ENCODE measurements at places on chromosomes 5 and 9.

DNA sequence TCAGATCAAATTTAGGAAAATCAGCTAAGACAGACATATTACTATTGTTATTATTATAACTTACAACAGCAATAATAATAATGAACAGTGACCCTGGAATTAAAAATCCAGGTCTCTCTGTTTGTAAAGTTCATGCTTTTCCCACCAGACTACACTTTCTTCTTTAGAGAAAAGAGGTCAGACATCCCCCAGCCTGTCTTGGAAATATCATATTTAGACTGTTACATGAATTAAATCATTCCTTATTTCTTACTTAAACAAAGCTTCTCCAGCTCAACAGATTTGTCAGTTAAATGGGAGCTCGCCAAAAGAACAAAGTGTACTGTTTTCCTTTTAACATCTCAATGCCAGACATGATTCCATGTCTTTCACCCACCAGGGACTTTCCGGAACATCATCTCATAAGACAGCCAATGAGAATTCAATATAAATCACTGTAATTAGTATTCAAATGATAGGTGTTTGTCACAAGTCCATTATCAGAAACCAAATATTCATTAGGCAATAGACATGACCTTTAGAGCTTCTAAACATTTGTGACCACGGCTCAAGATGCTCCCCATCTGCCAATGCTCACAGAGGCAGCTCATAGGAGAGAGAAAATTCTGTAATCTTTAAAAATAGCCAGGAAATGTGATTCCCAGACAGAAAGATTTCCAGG, 351.9 kb downstream of the ENC1 start:
- no peaks in the 10 kb centered on the region for H3K27me3 ChIP-seq
- no peak for DNase-seq
- peak overlapping the region; percentile 88 for H3K27ac ChIP-seq
- H3K4me1 ChIP-seq: peaks cover 24% of the 10 kb centered on the region
- H3K4me3 ChIP-seq: no peak overlapping the region

DNA sequence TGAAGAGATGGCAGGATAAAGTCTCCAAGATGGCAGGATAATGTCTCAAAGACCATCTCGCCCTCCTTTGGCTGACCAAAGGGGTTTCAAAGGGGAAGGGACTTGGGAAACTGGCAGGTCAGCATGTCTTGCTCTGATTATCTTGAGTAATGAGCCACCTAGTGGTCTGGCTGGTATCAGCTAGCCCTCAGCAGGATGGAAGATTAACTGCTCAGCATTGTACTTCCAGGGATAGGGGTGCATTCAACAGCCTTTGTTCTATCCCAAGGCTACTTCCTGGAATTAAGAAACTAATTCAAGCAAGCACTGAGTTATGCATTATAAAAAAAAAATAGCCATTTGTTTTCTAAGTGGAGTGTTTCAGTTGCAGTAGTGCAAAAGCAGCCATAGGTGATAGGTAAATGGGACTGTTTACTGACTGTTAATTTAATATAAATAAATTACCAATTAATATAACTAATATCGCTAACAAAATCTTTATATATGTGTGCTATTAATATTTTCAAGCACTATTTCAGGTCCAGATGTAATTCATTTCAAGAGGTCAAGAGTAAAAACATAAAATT, 555.5 kb downstream of the CDH9 start:
- no peaks in the 10 kb centered on the region for H3K27me3 ChIP-seq
- no peak overlapping the region for H3K27ac ChIP-seq
- H3K36me3 ChIP-seq: no peaks in the 10 kb centered on the region
- no peaks in the 10 kb centered on the region for H3K4me1 ChIP-seq
- H3K4me3 ChIP-seq: peak overlapping the region; percentile 29

GRCh38 chr5:32735512-32735911, 24.4 kb downstream of the NPR3 start:
- H3K27me3 ChIP-seq: no peaks in the 10 kb centered on the region
- H3K36me3 ChIP-seq: no peaks in the 10 kb centered on the region
- no peaks in the 10 kb centered on the region for H3K4me1 ChIP-seq
- no peak overlapping the region for H3K27ac ChIP-seq

- H3K4me1 ChIP-seq: peaks cover 13% of the 10 kb centered on the region
- H3K4me3 ChIP-seq: peak overlapping the region; percentile 43
- no peak overlapping the region for H3K27ac ChIP-seq
- no peaks in the 10 kb centered on the region for H3K36me3 ChIP-seq
- no peaks in the 10 kb centered on the region for H3K27me3 ChIP-seq
Measured at GRCh38 chr5:176436656-176437055, 11.5 kb upstream of the FAF2 start.

GRCh38 chr5:54795284-54795683, 190.1 kb downstream of the ESM1 start:
- no peaks in the 10 kb centered on the region for H3K27me3 ChIP-seq
- no peaks in the 10 kb centered on the region for H3K4me1 ChIP-seq
- DNase-seq: peak; percentile 11

DNA sequence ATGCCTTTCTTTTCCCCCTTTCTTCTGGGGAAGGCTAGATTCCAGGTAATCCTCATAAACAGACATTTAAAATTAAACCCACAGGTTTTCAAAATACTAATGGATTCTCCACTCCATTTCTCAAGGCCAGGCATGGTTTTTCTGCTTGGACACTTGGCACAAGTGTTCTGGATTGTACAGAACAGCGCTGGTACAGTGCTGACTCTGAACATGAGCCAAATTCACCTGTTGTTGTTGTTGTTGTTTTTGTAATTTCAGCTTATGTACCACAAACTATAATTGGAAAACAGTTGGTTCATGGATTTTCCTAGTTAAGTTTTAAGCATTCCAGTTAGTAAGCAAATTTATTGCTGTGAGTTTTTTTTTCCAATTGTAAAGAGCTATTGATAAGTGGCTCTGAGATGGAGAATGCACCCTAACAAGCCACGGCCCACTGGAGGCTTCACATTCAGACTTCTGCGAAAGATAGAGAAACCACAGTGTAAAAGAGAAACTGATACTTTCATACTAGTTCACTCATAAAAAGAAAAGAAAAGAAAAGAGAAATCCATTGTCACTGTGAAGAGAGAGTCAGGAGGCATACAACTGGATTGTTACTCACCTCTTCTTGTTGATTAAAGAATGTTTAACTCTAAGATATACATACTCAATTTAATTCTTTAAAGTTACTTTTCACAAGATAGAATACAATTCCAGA, 16.2 kb upstream of the ITGA1 start:
- H3K4me1 ChIP-seq: no peaks in the 10 kb centered on the region
- no peak overlapping the region for H3K27ac ChIP-seq
- H3K36me3 ChIP-seq: no peaks in the 10 kb centered on the region
- H3K27me3 ChIP-seq: peaks cover 25% of the 10 kb centered on the region
- H3K4me3 ChIP-seq: no peak overlapping the region
